Large intestine (tissue), 12 donors: ENCODE measurements at places on chromosomes 12 and 14.

- DNase-seq = no peak
These were observed 2.4 kb upstream of the GPR65 start for GRCh38 chr14:88002421-88003075.

GRCh38 chr12:53231921-53232645 lies at the start of gene RARG:
Gene RARG, minus strand, starts transcription at chr12:53232209. Its CDS starts 4,664 bp downstream, at chr12:53227545.
- no peak for DNase-seq

DNA sequence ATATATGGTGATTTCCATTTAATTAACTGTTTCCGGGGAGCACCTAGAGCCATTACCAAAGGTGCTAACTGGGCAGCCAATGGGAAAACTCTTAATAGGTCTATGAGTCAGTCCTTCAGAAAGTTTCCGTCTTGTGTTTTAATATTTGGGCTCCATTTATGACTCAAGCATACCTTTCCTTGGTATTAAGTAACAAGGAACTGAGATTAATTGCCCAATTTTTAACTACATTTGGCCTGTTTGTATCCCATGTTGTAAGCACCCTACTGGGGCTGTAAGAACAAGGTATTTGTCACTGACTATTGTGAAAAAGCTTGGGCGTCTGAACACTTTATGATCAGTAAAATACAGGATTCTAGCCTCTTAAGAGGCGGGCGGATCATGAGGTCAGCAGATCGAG lies 62.8 kb upstream of the FOXN3 start:
- no peak for DNase-seq

GRCh38 chr12:50859621-50860310 lies 17.0 kb downstream of the TMPRSS12 start:
- no peak for DNase-seq

- DNase-seq = no peak
These were observed 304.4 kb downstream of the MED13L start for GRCh38 chr12:115973066-115973465.

DNA sequence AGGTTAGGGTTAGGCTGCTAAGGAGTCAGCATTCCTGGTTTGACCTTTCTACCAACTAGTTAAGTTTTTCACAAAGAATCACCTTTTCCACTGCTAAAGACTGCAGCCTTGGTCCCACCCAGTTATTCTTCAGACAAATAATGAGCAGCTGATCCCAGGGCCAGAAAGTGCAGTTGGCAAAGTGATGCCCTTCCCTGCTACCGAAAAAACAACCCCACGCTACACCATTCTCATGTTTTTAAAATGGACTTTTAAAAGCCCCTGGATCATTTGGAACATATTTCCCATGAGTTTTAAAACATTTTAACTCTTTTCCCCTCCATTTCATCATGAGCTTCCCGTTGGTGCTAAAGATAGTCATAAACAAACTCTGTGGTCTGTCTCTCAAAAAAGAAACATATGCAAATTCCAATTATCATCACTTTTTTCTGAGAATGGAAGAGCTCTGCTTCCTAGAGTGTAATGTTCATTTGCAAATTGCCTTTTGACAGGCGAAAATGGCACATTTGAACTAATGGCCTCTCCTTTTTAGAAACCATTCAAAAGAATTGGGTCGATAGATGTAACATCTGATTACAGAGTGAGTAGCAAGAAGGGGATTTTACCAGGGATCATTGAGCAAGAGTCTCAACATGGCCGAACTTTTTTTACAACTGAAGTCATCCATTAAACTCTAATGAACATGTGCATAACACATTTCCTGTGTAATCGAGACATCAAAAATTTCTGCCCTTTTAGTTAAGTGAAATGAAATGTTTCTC lies 129.3 kb upstream of the RAP1B start:
- DNase-seq = no peak

- no peak for DNase-seq
These were observed 26.0 kb downstream of the SMUG1 start for GRCh38 chr12:54162741-54163140.

DNA sequence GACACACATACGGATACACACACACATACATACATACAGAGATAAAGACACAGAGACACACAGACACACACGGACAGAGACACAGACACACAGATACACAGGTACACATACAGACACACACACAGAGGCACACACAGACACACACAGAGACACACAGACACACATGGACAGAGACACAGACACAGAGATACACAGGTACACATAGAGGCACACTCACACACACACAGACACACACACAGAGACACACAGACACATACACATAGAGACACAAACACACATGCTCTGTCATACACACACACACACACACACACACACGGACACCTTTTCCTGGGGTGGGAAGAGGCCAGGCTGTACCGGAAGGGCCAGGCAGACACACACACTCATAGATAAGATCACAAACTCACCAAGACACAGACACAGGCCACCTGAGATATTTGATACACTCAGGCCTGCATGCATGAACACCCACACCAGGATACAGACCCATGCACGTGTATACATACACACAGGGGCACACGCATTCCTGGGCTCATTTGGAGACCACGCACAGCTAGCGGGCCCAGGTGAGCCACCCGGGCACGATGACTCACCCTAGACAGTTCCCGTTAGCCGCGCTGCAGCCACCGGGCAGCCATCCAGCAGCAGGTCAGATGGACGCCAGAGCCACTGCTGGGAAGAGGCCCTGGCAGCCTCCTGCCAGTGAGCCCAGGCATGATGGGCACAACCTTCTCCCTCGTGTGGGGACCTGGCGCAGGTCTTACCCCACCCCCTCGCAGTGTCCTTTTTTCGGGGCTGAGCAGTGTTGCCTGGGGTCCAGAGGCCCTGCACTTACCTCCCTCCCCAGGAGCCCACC lies 1.8 kb upstream of the AHNAK2 start:
- no peak for DNase-seq

GRCh38 chr12:131459773-131460365 lies 251.0 kb upstream of the SFSWAP start:
- DNase-seq = no peak

GRCh38 chr12:8867009-8867408 lies 44.6 kb downstream of the A2ML1 start:
- DNase-seq = no peak

- no peak for DNase-seq
These were observed 28.3 kb downstream of the TMEM233 start for GRCh38 chr12:119621878-119622277.

DNA sequence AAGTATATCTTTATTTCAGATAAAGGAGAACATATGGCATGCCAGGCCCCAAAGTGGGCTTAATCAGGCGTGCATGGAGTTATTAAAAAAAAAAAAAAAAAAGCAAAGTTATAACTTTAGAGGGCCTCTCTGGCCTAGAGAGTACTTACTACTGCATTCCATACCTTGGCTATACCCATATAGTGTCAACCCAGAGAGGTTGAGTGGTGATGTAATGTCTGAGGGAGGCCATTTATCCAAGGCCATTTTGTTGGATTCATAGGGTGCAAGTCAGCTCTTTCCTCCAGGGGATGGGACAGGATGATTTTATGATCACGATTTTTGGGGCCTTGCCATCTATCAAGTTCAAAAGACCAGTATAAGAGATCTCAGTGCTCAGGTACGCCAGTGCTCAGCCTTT lies 66.4 kb downstream of the DCAF5 start:
- no peak for DNase-seq

GRCh38 chr14:38629412-38629811 lies 373.5 kb upstream of the CLEC14A start:
- no peak for DNase-seq

GRCh38 chr12:128033473-128033872 lies 233.5 kb upstream of the TMEM132C start:
- DNase-seq = no peak

DNA sequence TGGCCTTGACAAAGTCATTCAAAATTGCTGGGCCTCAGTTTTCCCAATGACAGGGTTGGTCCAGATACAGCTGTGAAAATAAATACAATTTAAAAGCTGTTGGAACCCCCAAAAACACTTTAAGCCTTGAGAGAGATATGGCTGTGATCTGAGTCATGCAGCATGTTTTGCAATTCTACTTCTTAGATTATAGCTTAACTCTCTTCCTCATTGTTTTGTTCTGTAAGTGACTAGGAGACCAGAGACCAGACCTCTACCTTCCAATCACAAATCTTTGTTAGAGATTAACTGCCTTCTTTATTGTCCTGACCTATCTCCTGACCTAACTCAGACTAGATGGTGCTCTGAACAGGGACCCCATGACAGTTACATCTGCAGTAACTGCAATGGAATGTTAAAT lies 198.1 kb downstream of the STXBP6 start:
- peak; percentile 79 for DNase-seq

DNA sequence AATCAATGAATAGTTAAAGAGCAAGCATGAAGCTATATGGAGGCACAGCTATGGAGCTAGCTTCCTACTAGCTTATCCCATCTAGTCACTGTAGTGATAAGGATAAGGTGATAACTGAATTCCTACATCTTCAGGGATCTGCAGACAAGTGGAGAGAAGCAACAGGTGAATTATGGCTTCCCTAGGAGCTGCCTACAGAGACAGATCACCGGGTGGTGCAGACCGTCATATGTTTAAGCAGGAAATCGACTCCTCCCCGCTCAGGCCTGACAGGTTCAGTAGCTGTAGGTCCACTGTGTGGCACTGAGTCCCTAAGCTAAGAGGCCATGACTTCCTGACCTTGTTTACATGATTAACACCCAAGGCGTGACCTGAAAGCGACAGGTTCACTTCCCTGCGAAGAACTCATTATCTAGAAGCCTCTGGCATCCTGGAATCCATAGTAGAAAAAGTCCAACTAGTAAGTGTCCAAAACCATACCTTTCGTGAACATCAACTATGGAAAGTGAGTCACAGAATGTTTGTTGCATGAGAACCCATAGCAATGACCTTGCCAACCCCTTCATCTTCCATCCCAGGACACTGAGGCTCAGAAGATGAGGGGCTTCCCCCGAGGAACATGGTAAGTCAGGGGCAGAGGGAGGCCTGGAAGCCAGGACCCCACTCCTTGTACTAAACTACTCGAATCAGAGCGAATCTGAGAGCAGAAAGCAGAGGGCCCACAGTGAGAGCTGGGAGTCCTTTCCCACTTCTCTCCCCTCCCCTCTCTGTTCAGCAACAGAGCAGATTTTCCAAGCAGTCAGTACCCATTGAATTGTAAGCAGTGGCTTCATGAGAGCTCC lies 75.4 kb upstream of the CCND2 start:
- no peak for DNase-seq

DNA sequence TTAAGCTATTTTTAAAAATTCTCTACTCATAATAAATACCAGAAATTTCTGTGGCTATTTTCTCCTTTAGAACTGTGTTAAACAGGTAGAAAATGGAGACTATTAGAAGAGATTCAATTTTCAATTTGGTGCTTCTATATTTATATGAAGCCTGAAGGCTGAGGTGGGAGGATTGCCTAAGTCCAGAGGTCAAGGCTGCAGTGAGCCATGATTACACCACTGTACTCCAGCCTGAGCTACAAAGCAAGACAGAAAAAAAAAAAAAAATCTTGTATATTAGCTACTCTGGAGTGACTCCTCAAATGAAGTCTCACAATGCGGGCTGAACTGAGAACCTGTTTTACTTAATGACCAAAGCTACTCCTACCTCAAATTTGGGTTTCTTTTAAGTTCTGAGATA lies 9.8 kb upstream of the DPF3 start:
- no peak for DNase-seq

DNA sequence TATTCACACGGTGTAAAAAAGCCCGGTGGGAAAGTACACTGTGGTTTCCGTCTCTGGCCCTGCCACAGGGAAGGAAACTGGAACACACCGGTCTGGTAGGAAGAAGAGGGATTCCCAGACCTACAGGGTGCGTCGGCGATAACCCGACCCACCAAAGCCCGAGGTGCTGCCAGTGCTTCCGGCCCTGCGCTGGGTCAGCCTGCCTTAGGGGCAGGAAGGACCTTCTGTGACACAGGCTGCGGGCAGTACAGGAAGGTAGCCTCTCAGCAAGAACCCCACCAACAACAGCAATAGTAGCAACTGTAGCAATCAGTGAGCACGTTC lies 169.5 kb upstream of the FKBP4 start:
- no peak for DNase-seq

- no peak for DNase-seq
These were observed 158.8 kb upstream of the SRRM4 start for GRCh38 chr12:118822512-118822911.

DNA sequence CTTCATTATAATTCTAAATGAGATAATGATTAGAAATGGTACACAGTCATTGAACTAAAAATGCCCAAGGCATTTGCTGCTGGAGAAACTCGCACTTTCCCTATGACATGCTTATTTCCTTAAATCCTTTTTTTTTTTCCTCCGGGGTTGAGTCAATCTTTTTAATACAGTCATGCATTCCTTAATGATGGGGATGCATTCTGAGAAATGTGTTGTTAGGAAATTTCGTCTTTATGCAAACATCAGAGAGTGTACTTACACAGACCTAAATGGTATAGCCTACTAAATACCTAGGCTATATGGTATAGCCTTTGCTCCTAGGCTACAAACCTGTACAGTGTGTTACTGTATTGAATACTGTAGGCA lies 29.8 kb upstream of the DACT1 start:
- DNase-seq = no peak

DNA sequence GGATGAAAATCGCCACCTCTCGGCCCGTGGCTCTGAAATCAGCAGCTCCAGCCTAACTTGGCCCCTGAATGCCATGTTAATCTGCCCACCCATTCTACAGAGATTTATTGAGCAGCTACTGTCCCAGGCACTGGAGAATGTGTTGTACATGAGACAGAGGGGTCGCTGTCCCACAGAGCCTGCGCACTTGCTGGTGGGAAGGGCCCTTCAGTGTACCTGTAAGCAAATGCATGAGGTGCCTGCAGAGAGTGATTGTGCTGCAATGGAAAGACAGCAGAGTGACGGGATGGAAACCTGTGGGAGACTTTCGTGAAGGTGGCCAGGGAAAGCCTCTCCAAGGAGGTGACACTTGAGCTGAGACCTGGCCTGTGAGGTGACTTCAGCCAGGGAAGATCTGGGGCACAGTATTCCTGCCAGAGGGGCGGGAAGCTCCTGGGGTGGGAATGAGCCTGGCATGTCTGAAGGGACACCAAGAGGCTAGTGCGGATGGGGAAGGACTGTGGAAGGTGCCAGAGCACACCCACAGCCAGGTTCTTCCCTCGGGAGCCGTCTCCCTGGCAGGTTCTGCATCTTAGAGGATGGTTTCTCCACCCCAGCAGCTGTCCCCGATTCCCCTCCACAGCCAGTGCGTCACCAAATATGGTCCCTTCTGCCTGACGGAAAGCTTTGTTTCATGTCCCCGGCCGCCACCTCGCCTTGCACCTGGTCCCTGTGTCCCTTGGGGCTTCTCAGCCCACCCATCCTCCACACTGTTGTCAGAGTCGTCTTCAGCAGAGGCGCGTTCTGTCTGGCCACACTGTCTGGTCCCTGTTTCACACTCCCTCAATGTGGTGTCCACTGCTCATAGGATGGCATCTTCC lies 8.7 kb downstream of the SMIM41 start:
- DNase-seq = no peak
